ENCODE measurements at places on chromosomes 16 and 17.

DNA sequence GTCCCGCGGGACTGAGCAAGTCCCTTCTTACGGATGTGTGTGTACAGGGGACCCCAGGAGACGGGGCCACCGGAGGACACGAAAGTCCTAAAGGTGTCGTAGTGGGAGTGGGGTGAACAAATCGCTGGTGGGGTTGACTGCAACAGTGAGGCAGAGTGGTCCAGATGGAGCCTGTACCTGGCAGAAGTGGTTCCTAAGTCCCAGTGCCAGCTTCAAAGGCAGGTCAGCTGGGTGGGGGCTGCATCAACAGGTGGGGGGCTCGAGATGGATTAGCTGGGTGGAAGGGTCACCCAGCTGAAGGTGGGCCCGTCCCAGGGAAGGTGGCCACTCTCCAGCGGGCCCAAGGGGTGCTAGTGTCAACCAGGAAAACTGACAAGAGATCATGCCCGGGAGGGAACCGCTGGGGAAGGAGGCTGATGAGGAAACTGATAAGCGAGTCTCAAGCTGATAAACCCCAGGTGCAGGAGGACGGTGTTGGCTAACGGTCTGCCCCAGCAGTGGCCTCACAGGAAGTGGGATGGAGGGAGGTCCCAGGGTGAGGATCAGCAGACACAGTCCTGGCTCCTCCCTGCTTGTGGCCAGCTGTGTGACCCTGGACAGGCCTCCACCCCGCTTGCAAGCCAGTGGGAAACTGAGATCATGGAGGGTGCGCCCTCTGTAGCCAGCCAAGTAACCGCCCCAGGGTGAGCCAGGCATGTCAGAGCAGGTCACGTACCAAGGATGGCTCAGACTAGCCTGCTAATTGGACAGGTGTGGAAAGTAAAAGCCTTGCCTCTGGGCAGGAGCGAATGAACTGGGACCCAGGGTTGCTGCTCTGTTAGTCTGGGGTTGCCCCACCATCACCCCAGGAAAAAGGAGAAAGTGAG, 1.0 kb downstream of the ORAI3 start:
- DNase-seq: peak; percentile 59

DNA sequence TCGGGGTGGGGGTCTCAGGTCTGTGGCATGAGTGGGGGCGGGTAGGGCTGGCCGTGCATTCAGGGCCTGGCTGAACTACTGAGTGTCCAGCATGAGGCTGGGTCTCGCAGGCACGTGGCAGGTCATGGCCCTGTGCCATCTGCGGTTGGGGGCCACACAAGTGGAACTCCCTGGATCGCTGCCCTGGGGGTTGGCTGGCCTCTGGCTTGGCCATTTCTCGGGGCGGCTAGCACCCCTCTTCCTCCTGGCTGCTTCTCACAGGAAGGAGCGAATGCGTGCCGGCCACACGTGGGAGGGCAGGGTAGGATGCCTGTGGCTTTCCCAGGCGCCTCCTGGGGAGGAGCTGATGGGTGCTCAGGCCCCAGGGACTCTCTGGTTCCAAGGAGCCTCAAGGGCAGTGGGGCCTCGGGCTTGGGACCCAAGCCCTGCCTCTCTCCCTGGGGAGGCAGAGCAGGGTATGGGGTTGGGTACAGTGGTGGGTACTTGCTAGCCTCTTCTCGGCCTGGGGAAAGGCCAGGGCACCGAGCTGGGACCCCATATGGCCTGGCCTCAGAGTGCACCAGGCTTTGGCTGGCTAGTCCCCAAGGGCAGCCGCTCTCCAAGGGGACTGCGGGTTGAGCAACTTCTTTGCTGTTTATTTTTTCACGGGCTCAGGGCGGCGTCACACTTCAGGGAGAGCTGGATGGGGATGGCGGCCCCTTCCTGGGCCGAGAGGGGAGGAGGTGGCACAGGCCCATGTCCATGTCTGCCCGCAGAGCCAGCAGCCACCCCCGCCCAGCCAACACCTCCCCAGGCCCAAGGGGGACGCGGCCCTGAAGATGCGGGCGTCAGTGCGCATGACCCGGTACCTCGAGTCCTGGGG, 37.5 kb downstream of the ADCY7 start:
- no peak for DNase-seq

DNA sequence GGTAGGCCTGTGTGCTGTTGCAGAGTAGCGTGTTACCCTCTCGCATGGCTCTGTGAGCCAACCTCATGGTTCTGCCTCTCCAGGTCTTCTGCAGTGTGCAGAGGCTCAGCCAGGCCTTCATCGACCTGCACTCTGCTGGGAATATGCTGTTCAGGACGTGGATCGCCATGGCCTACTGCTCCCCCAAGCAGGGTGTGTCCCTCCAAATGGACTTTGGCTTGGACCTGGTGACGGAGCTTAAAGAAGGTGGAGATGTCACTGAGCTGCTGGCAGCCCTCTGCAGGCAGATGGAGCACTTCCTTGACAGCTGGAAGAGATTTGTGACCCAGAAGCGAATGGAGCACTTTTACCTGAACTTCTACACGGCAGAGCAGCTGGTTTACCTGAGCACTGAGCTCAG, 75.8 kb upstream of the ENDOV start:
- DNase-seq: no peak

GRCh38 chr16:2033057-2033908, 6.6 kb downstream of the NHERF2 start:
- no peak for DNase-seq

- no peak for DNase-seq
Measured at GRCh38 chr16:78654929-78655328, 555.5 kb downstream of the WWOX start.

- DNase-seq: no peak
Measured at GRCh38 chr17:82077617-82078358, 12.2 kb upstream of the DUS1L start.

DNA sequence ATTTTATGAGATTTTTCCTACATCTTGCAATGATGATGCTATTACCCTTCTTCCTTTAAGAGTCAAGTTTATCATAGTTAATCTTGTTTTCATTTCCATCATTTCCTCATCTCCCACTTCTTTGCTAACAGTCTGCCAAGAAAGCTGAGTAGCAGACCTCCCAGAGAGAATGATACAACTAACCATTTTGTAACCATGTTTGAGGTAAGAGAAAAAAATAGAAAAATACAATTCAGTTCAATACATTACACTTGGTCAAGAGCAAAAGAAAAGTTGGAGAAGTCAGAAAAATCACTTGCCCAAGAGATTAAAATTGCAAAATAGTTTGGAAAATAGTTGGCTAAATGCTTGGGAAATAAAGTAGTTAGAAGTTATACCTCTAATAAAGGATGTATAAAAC, 154.4 kb downstream of the ABCA8 start:
- DNase-seq: no peak

- no peak for DNase-seq
Measured at GRCh38 chr16:51418258-51418657, 267.2 kb upstream of the SALL1 start.

GRCh38 chr16:12436201-12436657, 367.5 kb downstream of the CPPED1 start:
- DNase-seq: no peak

DNA sequence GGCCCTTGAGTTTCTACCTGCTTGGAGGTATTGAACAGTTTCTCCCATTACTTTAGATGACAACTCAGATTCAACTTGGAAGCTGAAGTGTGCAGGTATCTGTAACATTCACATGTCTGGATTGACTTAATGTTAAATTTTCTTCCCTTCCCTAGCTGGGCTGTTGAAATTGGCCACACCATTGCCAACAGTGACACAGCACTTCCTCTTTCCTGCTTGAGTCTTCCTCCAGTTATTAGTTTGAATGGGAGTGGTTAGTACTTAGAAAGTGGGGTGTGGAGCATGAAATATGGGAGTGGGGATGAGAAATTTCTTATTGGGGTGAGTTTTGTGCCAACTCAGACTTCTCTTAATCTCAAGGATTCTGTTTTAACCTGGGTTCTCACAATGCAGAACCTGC, 454.9 kb downstream of the KCNJ2 start:
- no peak for DNase-seq

DNA sequence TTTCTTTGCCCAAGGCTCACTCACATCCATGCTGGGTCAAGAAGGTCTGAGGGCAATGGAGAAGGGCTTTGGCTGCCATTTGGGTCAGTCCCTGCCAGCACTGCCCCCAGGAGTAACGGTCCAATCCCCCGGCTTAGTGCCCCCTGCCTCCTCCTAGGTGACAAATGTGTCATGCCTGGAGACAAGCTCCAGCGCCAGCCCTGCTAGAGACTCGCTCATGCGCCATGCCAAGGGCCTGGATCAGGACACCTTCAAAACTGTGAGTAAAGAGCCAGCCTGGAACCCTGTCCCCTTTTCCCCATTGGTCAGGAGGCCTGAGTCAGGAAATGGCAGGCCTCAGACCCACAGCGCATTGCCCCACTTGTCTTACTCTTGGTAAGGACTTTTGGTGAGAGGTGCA, 3.3 kb downstream of the CHCT1 start:
- no peak for DNase-seq

- no peak for DNase-seq
Measured at GRCh38 chr16:75787440-75787839, 61.1 kb upstream of the CPHXL start.

- DNase-seq: no peak
Measured at GRCh38 chr16:89257281-89257731, 39.8 kb downstream of the ZNF778 start.

DNA sequence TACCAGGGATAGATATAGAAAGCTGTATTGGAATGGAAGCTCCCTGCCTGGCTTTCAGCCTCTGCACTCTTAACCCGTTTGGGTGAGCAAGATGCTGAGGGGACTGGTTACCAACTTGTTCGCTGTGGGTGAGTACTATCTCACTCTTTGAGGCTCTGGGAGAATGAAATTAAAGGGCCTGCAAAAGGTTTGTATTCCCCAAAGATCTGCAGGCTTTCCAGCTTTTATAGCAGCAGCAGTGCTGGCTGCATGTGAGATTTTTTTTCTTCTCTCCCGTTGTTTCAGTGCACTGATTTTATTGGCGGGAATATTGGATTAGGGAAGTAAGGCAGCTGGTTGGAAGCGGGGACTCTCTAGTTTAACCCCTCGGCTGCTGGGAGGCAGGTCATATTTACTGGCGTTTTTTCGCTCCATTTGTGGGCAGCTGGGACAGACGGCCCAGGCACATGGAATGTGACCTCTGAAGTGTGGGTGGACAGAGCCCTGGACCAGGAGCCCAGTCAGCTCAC, 30.9 kb downstream of the C17orf75 start:
- DNase-seq: no peak

DNA sequence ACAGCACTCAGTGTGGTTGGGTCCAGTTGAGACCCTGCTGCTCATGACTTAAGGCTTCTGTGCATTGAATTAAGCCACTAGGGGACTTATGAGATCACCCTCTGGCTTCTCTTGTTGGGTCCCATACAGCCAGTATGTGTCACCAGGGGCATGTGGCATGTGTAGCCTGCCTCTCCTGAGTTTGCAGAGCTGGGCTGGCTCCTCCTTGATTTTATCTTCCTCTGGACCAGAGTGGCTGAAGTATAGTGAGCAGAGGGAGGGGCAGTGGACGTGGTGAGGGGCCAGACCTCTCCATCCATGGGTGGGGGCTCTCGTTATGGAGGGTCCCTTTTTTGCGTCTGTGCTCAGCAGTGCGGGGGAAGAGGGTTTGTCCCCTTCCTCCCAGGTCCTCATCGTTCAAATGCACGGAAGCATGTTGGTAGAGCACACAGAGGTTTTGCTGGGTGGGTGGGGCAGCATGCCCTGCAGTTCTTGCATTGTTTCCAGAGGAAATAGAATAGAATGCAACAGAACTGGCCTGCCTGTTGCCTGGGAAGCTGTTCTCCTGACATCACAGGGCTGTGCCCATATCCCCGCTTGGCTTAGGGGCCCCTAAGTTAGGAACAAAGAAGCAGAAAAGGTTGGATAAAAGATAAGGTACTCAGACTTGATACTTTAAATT, 77.4 kb downstream of the SPECC1 start:
- DNase-seq: no peak

DNA sequence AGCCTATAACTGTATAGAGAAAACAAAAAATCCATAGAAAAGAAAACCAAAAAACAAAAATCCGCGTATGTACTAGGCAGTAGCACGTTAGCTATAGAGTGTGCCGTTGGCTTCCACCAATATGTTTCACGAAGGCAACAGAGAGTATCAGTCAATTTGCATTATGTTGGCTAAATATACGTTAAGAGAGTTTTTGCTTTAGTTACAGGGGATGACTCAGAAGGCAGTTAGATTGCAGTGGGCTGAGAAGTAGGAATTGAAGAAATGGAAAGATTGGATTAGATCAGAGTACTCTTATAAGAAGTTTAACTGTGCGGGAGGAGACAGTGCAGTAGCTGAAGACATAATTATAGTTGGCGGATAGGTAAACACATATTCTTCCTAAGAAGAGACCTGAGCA, 911 bp upstream of the NACA2 start:
- DNase-seq: no peak

DNA sequence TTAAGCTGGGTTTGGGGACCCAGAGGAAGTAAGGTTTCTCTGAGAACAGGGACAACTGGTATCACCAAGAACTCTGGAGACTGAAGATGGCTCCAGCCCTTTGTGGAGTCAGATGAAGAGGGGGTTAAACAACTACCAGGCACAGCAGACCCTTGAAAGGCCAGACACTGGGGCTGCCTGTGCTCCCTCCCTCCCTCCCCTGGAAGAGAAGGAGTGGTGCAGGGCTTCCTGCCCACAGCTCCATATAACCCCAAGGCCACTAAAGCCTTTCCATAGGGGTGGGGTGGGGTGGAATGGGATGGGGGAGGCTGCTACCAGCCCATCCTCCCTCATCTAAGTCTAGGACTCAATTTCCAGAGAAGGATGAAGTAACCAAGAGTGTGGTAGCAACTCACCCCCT, 66.7 kb downstream of the CCDC182 start:
- DNase-seq: no peak

Measured in epithelial cell of proximal tubule (primary cell).